Inflammatory macrophage (primary cell): ENCODE measurements at places on chromosomes 6 and 20.
A peak's percentile ranks its signal among the peaks of the same experiment; 100 is the strongest.

DNA sequence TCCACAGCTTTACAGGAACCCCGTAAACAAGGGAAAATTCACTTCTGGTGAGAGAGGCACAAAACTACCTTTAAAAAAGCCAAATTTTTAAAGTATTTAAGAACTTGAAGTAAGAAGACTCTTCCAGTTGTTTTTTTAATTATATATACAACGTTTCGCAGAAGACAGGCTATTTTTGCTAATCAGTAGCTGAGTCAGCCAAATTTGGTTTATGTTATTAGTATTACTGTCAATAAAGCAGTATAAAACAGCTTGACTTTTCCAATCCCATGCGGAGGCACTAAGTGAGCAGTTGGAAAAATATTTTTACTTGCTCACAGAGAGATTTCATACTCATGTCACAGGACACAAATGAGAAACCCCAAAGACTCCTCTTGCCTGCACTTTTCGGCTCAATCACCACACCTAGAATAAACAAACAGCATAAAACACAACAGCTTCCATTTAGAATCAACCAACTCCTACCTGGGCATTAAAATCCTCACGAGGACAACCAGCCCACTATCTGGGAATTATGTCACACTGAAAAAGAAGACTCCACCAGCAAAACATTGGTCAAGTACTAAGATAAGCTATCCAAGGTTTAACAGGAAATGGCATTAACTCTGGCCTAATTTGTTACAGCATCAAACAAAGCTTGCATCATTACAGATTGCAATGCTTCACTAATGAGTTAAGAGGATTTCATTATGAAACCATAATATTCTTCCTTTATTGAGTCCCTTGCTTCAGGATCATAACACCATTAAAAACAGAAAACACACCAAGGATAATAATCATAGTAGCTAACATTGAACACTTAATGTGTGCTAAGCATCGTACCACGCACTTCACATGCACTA, 26.3 kb downstream of the ELOVL5 start:
- DNase-seq, result peak; percentile 36

DNA sequence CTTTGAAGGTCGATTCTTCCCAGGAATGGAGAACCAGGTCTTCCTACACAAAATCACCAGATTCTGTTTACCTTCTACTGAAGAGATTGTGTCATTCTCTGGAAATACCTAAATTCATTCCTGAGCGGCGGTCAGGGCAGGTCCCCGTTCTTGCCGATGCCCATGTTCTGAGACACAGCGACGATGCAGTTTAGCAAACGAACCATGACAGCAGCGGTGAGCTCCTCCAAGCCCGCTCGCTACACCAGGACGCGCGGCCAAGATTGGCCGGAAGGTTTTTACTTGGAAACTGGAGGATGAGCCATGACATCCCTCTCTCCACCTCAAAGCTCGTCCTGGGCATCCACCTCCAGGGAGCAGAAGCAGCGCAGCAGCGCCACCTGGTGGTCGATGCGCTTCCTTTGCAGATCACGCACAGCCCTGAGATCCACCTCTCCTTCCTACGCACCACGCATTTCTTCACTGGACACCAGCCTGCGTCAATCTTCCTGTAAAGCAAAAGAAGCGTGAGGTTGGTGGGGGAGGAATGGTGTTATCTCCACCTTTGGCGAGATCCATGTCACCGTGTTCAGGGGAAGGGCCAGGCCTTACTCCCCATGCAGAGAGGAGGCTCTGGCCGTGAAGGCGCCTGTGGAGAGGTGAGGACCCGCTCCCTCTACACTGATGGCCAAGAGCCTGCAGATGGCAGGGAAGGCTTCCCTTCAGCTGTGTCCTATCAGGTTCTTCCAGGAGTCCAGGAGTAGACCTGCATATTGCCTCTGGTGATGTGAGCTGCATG, 9.9 kb upstream of the HLA-B start:
- peak; percentile 93 for DNase-seq

DNA sequence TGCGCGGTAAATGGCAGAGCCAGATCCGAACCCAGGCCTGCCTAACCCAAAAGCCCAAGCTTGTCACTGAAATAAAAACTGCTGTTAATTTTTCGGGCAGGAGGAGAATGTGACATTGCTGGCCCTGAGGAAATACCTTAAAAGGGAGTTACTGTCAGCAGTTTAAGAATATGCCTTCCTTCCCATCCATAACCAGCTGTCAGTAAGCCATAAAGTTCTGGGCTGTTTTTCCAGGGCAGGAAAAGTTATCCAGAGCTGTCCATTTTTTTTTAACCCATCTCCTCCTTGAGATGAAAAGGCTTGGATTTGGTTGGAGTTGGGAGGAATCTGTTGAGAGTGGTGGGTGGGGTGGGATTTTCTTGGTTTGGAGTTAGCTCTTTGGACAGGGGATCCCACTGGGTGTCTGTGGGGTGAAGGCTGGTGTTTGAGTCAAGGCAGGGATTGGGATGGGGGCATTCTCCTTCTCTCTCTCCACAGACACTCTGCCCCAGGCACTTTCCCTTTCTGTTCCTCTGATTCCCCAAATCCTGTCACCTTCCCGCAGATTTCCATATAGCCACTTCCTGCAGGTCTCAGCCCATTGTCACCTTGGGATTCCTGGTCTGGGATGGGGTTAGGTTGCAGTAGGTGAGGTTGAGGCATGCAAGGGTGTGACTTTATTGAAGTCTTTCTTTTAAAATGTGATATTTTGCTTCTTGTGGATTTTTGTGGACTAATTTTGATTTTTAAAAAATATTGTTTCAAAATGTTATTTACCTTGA, 4.3 kb upstream of the KCNG1 start:
- no peak for DNase-seq

- DNase-seq, result peak; percentile 44
Observed at GRCh38 chr6:75563032-75563431, 38.6 kb upstream of the SENP6 start.

- peak; percentile 44 for DNase-seq
Observed at GRCh38 chr6:159727717-159728445, 575 bp downstream of the WTAP start.

DNA sequence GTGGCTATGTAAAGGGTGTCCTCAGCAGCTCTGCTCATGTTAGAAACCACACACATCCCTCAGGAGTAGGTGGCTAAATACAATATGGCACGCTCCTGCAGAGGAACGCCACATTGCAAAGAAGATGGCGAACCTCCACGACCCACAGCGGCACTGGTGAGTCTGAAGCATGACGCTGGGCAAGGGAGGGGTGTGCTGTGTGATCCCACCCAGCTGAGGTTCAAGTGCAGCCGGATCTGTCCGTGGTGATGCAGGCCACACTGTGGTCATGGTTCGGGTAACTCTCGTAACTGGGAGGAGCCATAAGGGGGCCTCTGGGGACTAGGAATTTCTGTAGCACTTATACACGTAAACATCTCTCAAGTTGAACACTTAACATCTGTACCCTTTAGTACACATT, 23.4 kb upstream of the APMAP start:
- DNase-seq, result no peak

GRCh38 chr6:129212081-129212480, 329.1 kb downstream of the LAMA2 start:
- DNase-seq, result no peak

DNA sequence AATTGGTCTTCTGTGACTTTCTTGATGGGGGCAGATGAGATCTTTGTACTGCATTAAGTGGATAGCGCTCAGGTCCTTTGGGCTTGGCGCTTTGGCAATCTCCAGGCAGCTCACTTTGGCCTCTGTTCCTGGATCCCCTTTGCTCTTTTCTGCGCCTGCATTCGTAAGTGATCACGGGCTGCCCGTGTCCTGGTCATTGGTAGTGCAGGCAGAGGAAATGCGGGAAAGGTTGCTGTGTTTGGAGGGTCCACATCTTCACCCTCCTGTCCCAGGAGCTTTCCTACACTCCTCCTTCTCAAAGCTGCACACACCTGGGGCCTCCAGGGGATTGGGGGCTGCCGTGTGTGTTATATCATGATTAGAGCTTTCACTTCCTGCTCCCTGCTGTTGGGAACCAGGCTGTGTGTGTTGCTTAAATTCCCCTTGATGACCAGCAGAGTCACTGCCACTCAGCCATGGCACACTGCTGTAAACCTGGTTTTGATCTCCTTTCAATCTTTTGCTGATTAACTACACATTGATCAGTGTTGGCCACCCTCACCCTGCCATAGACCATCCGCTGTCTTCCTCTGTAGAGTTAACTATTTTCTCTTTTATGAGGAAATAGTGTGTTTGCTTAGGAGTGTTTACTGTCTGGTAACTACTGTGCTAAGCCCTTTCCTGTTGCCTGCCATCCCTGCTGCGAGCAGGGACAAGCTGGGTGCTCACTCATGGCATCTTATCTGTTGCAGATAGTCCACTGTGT, 13.0 kb upstream of the SNHG17 start:
- DNase-seq, result peak; percentile 26

GRCh38 chr6:125656287-125656870, 93.1 kb upstream of the HEY2 start:
- DNase-seq, result no peak

DNA sequence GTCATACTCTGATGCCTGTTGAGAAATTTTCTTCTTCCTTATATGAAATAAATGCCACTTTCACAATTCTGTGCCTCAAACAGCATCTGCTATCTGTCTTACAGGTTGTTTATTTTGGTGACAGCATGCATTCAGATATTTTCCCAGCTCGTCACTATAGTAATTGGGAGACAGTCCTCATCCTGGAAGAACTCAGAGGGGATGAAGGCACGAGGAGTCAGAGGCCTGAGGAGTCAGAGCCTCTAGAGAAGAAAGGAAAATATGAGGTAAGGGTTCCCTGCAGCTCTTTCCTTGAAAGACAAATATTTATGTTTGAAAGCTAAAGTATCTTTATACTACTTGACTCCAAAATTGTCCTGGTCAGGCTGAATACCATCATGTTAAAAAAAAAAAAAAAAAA, 15.8 kb downstream of the TSPYL4 start:
- DNase-seq, result no peak

DNA sequence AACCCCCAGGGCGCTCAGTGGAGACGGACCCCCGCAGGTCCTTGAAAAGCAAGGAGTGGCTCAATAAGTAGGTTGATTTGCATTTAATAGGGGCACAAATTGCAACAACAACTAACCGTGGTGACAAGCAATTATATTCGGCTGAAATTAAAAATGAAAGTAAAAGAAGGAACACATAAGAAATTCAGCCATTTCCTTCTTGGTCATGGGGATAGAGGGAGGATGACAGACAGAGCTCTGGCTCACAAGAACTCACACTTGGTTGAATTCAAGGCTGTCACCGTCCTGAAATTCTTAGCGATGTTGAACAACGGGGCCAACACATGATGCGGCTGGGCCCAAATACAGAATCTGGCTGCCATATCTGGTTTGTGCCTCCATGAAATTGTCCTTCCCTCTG, 129.0 kb downstream of the EDN3 start:
- DNase-seq, result peak; percentile 5

- DNase-seq, result no peak
Observed at GRCh38 chr6:165974817-165975216, 192.8 kb downstream of the TBXT start.
